Activated gamma-delta T cell treated with anti-CD3 and anti-CD28 coated beads, Interleukin-2, amount 50 U/mL, for 16 hours (primary cell): ENCODE measurements at places on chromosomes 12 and 14.

DNA sequence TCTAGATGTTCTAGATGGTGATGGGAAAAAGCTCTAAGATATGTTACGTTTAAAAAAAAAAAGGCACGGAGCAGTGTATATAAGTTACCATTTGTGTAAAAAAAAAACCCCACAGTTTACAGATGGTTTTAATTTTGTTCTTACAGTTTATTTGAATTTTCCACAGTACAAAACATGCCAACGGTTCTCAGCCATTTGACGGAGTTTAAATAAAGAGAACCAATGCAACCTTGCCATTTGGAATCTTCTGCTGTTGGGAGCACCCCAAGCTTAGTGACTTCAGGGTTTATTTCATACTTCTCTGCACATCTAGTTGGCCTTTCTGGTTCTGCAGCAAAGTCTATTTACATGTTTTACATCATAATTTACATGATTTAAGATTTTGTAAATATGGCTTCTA is 7.7 kb upstream of the HPD start:
- no peak for DNase-seq

- DNase-seq = no peak
Measured at GRCh38 chr12:78562368-78563205, 302.0 kb upstream of the SYT1 start.

DNA sequence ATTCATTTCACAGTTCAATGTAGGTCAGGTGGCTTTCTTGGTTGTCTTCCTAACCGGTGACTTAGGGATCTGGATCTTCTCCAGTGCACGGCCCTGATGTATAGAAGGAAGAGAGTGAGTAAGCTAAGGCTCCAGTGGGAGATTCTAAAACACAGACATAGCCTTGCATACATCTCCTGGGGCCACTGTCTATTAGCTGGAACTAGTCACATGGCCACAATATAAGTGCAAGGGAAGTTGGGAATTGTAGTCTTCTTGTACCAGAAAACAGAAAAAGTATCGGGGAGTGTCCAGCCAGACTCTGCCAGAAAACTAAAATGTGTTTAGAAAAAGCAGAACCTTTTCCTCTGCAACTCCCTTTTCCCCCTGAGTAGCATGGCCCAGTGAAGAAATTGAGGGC is 531.6 kb downstream of the VRK1 start:
- DNase-seq = no peak

DNA sequence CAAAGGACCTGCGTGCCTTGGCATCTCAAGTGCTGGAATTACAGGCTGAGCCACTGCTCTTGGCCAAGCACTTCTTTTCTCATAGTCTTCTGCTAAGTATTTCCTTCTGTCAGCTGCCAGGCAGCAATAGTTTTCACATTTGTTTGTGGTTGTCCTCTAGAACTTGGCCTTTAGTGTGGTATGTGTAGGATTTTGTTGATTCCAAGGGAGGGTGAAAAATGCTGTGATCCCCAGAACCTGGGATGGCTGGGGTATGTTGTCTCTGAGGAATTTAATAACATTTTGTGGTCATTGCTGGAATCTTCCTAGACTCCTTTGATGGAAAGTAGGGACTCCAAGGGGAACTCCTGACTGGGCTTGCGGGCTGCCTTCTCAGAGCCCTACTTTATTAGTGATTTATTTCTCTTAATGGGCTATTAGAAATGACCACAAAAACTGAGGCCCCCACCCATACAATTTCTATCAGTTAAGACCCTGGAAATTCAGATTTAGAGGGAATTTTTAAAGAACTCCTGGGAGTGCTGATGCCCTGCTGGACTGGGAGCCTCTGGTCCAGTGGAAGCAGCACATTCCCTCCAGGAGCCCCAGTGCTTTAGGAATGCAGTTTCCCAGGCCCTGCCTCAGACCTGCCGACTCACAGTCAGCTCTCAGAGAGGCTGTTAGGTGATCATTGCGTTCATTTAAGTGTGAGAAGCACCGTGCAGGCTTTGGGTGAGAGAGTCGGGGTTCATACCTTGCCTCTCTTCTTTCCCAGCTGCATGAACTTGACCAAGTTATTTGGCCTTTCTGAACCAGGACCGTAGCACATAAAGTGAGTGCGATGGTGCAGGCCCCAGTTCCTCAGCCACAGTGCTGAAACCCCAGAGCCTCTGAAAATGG is 22.7 kb downstream of the TRAF3 start:
- DNase-seq = no peak

GRCh38 chr12:99493197-99493596 is 154.4 kb upstream of the GARIN6 start:
- DNase-seq = no peak

DNA sequence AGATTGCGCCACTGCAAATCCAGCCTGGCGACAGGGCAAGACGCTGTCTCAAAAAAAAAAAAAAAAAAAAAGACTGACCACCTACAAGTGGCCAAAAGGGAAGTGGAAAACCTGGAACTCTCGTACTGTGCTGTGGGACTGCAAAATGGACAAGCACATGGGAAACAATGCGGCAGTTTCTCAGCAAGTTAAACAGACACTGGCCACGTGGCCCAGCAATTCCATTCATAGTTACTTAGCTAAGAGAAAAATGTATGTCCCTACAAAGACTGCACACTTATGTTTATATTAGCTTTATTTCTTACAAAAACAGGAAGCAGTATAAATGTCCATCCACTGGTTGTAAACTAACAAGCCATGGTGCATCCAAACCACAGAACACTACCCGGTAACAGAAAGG is 5.6 kb downstream of the CHFR start:
- no peak for DNase-seq

GRCh38 chr14:85546390-85546789 is 16.4 kb downstream of the FLRT2 start:
- DNase-seq = no peak

DNA sequence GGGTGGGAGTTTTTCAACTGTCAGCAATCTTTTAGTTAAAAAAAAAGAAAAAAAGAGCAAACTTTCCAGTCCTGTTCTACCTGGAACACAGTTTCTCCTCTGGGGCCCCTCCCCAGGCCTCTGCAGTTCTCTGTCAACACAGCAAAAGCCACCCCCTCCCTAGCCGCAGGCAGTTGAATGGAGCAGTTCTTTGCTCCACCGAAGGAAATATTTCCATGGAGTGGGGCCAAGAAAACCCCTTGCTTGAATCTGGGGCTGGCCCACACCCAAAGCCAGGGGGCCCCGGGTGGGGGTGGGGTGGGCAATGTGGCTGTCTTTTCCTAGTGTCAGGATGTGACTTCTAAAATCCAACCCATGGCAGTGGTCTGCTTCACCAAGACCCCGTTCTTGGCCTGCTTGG is 5.0 kb upstream of the MEG3 start:
- DNase-seq = no peak

- DNase-seq = no peak
Measured at GRCh38 chr12:25503666-25504065, 49.4 kb downstream of the LMNTD1 start.

GRCh38 chr14:39673270-39673711 is 241.1 kb upstream of the FBXO33 start:
- DNase-seq = no peak

DNA sequence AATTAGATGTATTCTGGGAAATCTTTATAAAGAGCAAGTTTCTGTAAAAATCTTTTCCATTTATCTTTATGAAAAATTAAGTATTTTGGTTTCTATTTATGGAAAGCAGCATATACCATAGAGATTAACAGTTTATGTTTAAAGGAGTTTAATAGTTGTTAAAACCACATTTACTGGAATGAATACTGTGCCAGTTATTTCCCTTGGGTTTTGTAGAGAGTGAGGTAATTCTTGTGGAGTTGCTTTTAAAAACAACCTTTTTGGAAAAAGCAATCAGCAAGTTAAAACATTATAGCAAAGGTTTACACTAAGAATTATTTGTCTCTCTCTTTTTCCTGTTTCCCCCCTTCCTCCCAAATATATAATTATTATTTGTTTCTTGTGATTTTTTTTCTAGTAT is 34.9 kb downstream of the AEBP2 start:
- DNase-seq = no peak

DNA sequence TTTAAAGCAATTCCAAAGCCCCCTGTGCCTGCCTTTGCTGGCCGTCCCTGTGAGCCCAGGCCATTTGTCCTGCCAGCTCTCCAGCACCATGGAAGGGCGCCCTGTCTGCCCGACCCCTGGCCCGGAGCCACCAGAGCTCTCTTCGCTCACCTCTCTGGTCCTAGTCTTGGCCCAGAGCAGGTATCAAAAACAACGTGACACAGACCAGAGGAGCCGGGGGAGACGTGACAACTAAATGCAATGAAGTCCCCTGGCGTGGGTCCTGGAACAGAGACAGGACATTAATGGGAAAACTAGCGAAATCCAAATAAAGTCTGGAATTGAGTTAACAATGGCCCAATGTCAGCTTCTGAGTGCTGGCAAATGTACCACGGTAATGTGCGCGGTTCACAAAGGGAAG is 83.2 kb upstream of the DIO3 start:
- DNase-seq = no peak

DNA sequence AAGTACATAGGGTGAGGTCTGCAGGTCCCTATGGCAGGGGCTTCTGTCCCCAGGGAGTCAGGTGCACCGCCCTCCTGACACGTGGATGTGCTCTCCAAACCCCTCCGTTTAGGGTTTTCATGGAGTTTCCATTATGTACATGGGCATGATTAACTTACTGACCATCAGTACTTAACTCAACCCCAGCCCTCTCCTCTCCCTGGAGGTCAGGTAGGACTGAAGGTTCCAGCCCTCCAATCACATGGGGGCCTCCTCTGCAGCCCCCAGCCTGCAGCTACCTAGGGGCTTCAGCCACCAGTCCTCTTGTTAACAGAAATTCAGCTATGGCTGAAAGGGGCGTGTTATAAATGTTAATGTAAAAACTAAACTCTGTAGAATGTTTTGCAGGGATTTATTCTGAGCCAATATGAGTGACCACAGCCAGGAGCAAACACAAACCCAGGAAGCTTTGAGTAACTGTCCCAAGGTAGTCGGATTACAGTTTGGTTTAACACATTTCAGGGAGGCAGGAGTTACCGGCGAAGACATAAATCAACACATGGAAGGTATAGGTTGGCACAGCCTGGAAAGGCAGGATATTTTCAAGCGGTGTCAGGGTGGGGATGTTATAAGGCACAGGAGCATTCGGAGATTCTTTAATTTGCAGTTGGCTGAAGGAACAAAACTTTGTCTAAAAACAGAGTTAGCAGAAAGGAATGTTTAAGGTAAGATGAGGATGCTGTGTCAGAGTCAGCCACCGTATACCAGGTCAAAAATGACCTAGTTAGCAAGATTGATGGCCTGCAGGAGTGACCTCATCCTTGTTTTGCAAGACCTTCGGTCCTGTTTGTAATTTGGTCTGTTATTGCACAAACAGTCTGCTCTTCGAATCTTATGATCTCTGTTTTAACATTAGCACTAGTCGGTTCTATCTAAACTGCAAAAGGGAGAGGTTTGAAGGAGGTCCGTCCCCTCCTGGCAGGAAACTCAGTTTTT is 75.2 kb downstream of the TNFAIP2 start:
- DNase-seq = no peak

DNA sequence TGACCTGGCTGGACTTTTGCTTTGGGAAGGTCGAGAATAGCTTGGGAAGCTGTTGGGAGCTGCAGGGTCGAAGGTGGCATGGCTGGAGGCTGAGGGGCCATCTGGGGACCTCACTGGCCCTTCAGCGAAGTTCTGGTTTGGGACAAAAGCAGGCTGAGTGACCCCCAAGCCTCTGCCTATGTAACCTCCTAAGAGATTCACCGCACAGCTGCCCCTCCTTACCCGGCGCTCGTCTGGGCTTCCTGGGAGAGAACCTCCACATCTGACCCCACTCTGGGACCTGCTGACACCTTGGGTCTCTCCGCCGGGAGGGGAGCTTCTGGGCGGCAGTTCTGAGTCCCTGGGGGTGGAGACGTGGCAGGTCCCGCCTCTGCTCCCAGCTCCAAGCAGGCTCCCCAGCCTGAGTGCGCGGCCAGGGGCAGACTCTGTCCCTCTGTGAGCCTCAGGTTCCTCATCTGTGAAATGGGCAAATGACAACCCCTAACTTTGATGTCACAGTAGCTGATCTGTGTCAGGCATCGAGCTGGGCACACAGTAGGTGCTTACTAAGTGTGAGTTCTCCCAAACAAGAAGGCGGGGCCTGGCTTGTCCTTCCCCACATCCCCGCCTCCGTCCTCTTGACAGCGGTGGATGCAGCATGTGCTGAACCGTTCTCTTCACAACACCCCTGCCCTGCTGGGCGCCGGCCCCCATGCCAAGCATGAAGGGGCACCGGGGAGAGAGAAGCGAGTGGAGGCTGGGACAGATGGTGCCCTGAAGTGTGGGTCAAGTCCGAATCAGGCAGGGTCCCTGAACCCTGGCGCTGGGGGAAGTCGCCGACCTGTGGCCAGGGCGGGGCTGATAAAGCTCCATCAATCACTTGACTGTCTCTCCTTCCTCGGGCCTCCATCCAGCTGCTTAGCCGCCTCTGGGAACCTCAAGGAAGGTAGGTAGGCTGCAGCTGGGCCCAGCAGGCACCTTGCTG is 3.8 kb downstream of the EXOC3L4 start:
- no peak for DNase-seq

DNA sequence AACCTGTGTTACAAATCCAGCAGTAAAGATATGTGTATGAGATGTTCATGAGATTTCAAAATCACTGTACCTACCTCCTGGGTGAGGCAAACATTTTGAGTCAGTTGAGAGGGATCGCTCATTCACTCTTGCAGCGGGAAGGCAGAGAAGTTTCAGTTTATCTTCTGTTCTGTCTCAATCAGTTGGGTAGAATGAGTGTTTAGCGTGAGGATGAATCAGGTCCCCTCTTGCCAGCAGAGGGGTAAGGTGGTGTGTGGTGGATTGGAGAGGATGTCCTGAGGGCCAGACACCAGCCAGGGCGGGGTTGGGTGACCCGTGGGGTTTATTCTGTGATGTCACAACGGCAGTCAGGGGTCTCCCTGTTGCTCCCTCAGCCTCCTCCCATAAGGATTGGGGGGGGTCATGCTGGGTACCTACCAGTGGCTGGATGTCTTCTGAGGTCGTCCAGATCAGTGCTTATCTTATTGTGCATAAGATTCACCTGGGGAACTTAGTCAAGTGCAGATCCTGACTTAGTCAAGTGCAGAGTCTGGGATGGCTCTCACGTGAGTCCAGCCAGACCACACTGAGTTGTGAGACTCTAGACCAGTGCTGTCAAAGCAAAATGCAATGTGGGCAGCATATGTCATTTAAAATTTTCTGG is at the start of gene GSG1:
GSG1 (minus strand) TSS at position 277 of the 643 bp plus-strand sequence; CDS start at position 122, 155 bp downstream.
- no peak for DNase-seq

GRCh38 chr12:51401020-51401419 is 9.8 kb upstream of the GALNT6 start:
- no peak for DNase-seq

DNA sequence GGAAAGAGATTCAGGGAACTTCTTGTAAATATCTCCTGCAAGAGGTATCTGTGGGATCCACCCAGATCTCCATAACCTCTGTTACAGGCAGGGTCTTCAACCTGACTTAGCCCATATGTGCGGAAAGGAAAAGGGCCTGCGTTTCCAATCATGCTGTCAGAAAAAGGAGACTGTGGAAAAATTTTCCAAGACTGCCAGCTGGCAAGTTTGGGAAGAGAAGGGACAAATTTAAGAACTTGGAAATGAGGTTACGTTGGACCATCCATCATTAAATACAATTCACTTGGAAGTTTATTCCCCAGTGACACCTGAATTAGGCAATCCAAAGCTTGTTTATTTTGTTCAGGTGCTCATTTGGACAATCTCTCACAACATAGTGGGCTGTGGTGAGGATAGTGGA is 13.9 kb downstream of the PTHLH start:
- no peak for DNase-seq

- no peak for DNase-seq
Measured at GRCh38 chr12:16857456-16857923, 251.5 kb upstream of the LMO3 start.
